ENCODE measurements at places on chromosomes 6 and 20.
A peak's percentile ranks its signal among the peaks of the same experiment; 100 is the strongest.

DNA sequence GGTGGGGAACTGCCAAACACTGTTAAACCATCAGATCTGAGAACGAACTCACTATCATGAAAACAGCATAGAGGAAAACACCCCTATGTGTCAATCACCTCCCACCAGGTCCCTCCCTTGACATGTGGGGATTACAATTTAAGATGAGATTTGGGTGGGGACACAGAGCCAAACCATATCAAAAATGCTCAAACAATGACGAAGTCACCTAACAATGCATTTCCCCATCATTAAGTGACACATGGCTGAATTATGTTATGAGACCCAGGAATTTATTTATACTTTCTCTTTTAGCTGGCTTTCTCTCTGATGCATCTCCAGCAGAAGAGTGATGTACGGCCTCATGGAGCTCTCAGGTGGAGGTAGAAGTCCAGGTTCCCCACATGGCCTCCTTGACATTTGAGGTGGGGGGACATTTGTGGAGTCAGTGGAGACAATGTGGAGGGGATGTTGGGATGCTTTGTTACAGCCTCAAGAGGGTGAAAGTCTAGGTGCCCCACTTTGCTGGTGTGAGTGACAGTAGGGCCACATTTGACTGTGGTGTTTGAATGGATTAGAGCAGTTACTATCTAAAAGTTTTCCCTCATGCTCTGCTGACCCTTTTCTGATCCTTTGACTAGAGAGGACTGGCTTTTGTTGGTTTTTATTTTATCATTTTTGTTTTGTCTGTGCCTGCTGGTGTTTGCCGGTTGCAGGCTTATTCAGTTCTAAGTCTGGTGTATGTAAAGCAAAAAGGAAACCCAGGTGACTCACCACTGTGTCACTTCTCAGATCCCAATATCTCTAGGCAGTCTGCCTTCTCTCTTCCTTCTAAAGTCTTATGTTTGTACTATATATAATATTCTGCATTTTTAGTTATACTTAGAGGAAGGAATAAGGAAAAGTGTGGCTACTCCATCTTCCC is 18.5 kb upstream of the DCBLD1 start:
- DNase-seq: peak; percentile 27

DNA sequence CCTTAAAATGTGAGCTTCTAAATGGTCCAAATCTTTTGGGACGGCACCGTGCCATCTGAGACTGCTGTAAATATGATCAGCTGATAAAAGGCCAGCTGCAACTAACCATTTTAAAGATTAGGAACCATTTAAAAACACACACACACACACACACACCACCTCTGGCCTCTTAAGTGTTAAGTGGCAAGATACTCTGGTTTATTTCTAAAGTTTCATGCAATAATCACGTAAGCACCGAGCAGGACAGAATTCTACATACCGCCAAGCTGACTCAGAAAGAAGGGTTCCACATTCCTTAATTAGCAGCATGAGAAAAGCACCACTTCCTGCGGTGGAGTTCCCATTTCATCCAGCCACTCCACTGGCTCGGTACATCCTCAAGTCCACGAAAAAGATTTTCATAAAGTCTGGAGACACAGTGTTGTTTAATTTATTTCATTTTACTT is 17.8 kb upstream of the ZNF217 start:
- peak; percentile 90 for DNase-seq

DNA sequence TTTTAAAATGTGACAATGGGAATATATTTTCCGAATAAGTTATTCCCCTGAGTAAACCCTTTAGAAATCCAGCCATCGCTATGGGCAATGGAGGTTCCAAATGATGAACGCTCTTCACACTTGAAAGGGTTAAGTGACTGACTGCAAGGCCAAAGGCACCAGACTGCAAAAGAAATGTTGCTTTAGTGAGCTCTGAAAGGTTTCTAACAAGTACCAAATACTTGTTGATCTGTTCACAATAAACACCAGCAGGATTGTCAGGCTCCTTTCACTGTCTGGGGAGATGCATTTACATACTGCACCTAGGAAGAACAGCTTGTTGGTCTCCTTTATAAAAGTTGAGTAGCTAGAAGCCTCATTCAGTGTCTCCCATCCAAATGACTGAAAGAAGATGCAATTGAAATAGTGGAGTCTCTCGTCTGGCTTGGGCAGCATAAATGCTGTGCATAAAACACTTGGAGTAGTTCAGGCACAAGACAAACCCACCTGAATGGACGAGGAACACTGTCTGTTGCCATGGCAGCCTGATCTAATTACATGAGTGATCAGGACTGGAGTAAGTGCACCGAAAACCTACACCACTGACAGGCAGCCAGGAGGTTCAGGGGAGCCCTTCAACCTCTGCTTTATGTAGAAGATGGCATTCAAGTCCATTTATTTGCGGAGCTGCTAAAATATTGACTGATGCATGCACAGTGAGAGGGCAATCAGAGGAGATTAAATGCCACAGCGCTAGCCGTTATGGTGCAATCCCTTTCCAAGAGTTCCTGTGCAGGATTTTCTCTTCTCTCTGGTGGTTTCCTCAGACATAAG is 2.9 kb downstream of the ATXN1 start:
- no peak for DNase-seq

GRCh38 chr6:22357724-22358189 is 60.9 kb upstream of the PRL start:
- DNase-seq: no peak

GRCh38 chr6:37696220-37696840 is 1.4 kb downstream of the MDGA1 start:
- DNase-seq: no peak

GRCh38 chr6:44626616-44627015 is 239.1 kb downstream of the CDC5L start:
- no peak for DNase-seq

DNA sequence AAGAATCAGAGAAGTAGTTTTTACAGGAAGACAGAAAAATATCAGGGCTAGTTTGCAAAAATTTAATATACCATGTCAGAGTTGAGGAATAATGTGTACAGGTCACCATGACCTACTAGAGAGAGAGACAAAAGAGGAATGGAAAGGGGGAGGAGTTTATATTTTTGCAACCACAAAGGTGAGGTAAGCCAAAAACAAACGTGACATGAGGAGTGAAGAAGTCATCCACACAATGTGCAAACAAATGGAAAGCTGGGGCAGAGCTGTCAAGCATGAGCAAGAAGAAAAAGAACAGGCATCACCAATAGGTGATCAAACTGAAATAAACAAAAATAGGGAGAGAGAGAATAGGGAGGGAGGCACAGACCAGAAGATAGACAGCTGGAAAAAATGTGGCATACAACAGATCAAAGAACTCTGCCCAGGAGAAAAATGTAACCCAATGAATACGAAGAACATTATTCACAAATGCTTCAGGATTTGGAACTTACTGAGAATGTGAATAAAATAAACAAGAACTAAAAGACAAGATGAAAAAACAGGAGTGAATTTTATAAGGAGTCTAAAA is 15.5 kb downstream of the RARS2 start:
- no peak for DNase-seq

DNA sequence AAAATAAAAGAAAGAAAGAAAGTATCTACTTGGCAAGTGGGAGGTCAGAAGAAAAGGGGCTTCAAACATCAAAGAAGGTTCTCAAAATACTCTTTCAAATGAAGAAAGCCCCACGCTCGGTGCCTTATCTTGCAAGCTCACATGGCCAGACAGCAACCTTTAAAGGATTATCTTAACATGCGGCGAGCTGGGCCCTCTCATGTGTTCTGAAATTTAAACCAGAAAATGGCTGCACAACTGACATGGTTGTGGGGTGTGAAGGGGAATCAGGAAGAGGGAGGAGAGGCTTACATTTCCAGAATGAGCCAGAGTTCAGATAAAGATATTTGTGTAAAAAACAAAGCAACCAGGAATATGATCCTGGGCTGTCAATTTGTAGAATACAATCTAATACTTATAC is 363.1 kb downstream of the PRKN start:
- DNase-seq: no peak

DNA sequence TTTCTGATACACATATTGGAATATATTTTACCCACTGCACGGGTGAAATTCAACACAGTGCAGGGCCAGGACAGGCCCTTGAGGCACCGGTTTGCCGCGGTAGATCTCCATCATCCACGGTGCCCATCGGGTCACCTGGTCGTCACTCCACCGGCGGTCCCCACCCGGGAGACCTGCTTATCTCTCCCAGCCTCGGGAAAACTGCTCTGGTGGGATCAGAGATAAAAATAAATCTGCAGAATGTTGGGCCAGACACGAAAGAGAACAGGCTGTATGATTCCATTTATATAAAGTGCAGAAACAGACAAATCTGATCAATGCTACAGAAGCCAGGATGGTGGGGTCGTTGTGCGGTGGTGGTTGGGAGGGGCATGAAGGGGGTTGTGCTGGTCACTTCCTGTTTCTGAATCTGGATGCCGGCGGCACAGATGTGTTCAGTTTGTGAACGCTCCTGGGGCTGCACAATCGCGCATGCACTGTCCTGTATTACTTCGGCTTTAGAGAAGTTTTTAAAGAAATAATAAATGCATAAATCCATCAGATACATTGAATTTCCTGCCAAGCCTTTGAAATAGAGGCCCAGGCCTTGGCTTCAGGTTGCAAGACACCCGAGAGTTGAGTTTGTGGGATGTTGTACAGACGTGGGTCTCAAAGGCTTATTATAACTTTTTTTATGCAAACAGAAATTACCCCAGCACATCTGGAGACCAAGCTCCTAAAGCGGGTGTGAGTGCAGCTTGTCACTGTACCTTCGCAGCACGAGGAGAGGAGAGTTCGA is 54.3 kb downstream of the ANKRD60 start:
- DNase-seq: no peak

GRCh38 chr20:58142843-58143185 is 85.6 kb downstream of the ANKRD60 start:
- DNase-seq: no peak
